Stimulated activated CD4-positive, alpha-beta T cell treated with anti-CD3 and anti-CD28 coated beads, TNF-alpha, amount 100 ng/mL, for 1 hour (primary cell): ENCODE measurements at places on chromosomes 6 and 20.

GRCh38 chr20:54047048-54047447, 23.3 kb downstream of the BCAS1 start:
- no peak for DNase-seq

- no peak for DNase-seq
Measured at GRCh38 chr6:13251242-13251641, 77.1 kb downstream of the TBC1D7 start.

- DNase-seq = peak; percentile 25
Measured at GRCh38 chr20:33291830-33292355, 8.9 kb downstream of the BPIFB1 start.

- no peak for DNase-seq
Measured at GRCh38 chr6:37495244-37495934, 4.3 kb downstream of the CCDC167 start.

GRCh38 chr20:47789764-47790579, 4.7 kb upstream of the SULF2 start:
- no peak for DNase-seq

- no peak for DNase-seq
Measured at GRCh38 chr6:31042806-31043205, 32.5 kb downstream of the MUC22 start.

GRCh38 chr20:11271920-11272594, 598.3 kb upstream of the JAG1 start:
- no peak for DNase-seq

- DNase-seq = no peak
Measured at GRCh38 chr6:89970072-89970471, 75.8 kb downstream of the GJA10 start.

DNA sequence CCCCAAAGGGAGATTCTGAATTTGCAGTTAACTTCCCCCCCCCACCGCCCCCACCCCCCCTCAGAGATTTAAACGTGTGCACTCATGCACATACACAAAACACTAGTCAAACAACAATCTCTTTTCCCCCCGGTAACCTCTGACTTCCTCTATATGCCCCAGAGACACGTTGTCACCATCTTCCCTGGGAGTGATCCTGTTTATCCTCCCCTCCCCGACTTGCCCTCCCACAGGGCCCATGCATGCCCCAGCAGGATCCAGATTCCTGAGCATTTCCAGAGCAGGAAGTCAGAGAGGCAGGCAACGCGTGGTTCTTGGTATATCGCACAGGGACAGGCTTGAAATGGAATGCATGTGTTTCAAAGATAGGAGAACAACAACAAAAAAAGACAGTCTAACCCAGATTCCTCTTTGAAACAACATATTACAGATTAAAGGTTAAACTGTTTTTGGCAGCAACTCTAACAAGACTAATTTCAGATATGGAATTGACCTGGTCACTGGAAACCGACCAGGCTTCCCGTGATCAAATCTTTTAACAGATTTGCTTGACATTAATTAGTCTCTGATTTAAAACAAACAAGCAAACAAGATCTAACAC, 1.3 kb downstream of the BLCAP start:
- no peak for DNase-seq

DNA sequence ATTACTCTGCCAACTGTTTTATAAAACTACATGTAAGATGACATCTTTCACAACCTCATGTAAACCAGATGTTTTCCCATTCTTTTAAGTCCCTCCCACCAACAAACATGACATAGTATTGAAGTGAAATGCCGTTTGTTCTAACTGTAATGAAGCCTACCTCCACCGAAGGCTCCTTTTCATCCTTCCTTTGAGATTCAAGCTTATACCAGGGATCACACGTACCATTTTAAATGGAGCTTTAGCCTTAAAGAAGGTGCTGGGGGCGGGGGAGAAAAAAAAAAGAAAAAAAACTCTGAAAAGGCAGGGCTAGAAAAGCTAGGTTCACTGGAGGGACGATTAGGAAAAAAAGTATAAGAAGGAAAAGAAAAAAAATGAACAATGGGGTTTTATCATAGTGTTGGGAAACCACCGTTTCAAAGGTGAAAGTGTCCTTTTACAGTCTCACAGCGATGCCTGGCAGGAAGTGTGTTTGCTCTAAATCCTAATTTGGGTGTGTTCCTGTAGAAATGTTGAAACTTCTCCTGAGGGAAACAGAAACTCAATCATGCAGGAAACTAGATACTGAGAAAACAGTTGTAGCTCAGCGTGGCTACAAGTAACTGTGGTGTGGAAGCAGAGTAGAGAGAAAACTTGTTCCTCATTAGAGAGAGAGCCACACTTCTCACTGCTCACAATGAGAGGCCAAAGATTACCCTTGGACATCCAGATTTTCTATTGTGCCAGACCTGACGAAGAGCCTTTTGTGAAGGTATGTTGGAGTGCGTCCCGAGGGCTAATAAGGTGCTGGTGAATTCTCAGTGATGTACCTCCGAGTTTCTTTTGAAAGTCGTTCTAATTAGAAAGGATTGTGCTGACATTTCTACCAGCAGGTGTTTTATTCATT, 37.6 kb upstream of the HINT3 start:
- DNase-seq = no peak

- DNase-seq = no peak
Measured at GRCh38 chr6:35152067-35152707, 11.0 kb upstream of the TCP11 start.

- no peak for DNase-seq
Measured at GRCh38 chr20:42572320-42573016, 617.2 kb downstream of the PTPRT start.

DNA sequence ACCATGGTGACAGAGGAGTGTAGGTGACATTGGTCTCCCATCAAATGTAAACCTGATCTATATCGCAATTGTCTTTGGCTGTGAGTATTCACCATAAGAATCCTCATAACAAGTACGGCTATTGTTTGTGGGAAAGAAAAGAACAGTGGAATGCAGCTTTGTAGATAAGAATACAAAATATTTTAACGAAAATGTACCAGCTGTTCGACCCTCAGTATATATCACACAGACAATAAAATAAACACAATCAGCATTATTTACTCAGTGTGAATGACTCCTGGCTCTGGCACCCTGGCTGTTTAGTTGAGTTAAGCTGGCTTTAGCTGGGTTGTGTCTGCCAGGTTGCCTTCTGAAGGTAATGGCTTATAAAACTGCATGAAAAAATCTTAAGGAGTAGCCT, 43.4 kb downstream of the SNRNP48 start:
- DNase-seq = no peak

DNA sequence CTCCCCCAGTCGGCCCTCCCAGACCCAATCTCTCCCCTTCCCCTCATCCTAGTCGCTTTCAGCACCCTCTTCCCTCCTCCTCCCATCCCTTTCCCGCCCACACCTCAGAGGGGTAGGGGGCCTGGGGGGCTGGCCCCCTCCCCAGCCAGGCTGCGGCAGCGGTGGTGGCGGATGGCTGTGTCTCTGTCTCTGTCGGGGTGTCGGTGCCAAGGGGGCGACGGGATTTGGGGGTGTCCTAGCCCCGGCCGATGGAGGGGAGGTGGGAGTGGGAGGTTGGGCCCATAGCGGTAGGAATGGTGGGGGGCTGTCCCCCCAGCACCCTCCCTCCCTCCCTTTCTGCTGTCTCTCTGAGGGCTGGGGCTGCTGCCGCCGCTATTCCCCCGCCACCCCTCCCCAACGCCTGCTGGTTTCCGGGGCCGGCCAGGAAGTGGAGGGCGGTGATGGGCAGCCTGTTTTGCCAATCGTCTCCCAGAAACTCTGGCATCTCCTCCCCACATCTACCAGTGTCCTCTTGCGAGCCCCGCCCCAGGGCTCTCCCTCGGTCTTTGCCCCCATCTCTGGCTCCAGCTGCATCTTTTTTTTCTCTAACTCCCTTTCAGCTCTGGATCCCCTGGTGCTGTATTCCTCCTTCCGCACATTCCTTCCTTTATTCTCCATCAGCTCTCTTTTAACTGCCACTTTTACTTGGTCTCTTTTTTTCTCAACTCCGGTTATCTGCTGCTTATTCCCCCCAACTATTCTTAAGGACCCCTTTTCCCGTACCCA, at the start of gene AGPAT1:
Gene AGPAT1 (minus strand): TSS at position 374 of the 765 bp plus-strand sequence. CDS start 4,588 bp downstream, outside the sequence.
- peak; percentile 93 for DNase-seq

DNA sequence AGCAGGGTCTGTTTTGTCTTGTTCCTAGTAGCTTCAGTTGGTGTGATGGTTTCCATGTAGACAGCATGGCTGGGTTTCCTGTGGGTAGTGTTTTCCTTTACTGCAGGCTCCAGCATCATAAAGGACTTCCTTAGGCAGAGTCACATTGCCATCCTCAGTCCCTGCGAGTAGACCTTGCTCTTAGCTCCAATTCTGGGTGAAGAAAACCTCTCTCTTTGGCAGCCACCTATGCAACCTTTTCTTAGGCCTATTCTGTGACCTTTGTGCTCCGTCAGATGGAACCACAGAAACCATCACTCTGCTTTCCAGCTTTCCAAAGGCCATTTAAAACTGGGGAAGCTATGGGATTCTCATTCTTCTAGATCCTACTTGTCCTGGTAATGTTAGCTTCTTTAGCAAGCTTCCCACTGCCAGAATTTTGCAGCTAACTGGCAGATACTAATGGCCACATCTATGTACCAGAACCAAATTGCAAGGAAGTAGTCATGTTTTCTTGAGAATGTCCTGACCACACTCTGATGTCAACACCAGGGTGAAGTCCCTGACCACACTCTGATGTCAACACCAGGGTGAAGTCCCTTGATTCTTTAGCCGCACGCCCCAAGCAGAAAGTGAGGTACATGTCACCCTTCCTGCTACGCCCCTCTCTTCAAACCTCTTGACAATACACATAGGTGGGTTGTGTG, 646.6 kb upstream of the HS3ST5 start:
- DNase-seq = no peak

- no peak for DNase-seq
Measured at GRCh38 chr6:57198926-57199636, 23.0 kb downstream of the RAB23 start.

DNA sequence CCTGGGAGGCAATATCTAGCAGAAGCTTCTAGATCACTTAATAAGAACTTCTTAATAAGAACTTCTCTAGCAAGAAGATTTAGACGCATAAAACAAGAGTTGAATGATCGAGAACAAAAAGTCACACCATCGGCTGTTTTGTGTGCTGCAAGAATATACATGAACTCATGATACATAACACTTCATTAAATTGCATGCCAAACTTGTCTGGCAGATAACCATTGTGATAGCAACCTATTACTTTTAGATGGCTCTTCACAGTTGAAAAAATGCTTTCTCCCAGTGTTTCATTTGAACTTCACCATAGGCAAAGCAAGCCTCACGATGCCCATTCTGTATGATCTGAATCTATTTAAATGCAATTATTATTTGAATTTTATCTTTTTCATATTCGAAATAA, 249.9 kb downstream of the CBLN4 start:
- no peak for DNase-seq

GRCh38 chr20:49656304-49656703, 57.4 kb downstream of the B4GALT5 start:
- DNase-seq = no peak

- DNase-seq = no peak
Measured at GRCh38 chr20:17466641-17467040, 64.5 kb downstream of the BFSP1 start.

DNA sequence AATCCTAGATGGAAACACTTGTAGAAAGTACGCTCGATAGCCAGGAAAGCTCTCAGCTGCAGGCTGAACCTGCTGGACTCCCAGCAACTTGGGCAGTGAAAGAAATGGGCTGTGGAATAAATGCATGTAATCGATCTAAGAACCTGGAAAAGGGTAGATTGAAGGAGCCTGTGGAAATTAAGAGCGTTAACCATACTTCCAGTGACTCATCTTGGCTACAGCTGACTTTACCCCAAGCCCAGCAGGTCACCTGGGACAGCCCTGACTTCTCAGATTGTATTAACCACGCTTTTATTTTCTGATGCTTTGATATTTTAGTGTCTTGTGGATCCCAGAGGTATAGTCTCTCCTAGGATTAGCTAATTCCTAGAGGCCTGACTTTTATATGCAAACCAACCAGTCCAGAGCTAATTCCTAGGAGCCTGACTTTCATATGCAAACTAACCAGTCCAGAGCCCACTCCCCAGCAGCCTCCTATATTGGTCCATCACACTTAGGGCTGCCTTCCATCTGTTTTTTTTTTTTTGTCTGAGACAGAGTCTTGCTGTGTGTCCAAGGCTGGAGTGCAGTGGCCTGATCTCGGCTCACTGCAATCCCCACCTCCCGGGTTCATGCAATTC, 86.3 kb downstream of the GMPR start:
- DNase-seq = no peak

- DNase-seq = no peak
Measured at GRCh38 chr6:132491303-132491702, 21.6 kb downstream of the STX7 start.

DNA sequence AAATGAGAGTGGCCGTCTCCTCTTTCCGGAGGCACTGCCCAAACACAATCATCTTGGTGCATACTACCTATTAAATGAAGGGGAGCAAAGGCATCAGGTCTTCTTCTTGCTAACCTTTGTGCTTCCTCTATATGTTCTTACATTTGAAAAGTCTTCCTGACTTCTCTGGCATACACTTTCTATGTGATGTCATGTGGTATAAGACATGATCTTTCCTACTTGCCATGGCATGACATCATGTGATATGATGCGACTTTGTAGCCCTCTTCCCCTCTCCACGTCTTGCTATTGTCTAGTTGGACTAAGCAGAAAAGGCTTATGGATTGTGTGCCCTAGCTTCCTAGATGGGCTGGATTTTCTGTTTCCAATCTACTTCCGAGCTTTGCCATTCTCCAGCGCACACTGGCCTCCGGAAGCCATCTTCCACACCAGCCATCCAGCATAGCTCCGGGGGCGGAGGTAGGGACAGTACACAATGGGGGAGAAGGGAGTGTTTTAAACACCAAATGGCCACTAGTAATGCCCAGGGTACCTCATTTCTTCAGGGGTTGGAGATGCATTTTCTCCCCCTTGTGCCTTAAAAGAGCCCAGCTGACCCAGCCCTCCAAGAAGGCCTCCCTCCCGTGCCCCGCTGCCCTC, 8.8 kb upstream of the NEDD9 start:
- DNase-seq = no peak

DNA sequence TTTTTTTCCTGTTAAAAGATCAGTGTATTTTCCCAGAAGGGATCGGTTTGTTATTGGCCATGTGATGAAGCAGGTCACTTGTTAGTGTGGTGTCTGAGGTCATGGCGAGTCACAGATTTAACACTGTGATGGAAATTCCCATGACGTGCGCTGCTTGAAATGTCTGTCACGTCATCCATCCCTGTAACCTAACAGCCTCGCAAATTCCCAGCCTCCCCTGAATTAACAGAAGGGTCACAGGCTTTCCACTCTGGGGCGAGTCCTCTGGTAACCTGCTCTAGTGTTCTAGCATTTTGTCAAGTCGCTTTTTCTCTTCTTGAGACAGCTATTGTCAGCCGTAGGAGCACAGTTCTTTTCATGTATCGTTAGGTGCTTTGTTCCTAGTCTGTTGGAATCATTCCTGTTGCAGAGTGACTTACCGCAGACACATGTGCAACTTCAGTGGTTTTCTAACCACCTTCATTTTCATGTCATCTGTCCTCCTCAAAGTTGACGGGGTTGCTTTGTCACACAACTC, 137.2 kb downstream of the MAP3K4 start:
- no peak for DNase-seq

GRCh38 chr6:52108128-52108527, 20.7 kb upstream of the PKHD1 start:
- DNase-seq = no peak

GRCh38 chr6:37696841-37697662, 631 bp downstream of the MDGA1 start:
- DNase-seq = no peak
